ENCODE measurements at places on chromosomes 12 and 14.

DNA sequence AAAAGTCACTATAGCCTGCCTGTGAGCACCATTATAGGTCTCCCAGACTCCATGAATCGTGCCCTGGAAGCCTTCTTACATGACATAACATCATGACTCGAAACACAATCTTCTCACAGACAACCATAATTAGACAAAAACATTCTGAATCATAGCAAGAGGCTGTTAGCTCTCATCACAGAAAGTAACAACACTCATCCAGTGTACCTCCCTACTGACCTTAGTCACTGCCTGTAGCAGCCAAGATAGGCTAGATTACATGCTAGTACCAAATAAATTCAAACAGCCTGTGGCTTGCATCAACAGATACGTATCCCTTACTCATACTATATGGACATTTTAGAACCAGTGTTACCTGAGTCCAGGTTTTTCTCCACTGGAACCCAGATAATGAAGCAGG lies 663.8 kb upstream of the FOXG1 start:
- DNase-seq, result no peak

DNA sequence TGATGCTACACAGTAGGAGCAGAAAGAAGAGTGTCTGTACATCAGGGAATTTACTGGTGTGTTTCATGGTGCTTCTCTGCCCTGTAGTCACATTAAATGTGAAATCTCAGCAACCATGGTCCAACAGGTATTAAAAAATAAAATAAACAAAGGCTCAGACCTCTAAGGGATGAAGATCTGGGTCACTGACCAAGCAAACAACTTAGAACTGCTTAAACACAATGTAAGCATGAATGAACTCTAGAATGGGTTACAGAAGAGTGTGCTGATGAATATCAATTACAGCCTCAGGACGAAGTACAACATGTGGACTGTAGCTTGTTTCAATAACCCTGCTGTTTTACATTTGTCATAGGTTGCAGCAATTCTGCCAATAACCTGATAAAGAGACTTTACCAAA lies 47.4 kb downstream of the SLC35F4 start:
- DNase-seq, result no peak

- DNase-seq, result no peak
Measured at GRCh38 chr12:61250303-61250702, 1009.9 kb upstream of the USP15 start.

GRCh38 chr14:92540472-92541048 lies 27.0 kb downstream of the RIN3 start:
- DNase-seq, result no peak

DNA sequence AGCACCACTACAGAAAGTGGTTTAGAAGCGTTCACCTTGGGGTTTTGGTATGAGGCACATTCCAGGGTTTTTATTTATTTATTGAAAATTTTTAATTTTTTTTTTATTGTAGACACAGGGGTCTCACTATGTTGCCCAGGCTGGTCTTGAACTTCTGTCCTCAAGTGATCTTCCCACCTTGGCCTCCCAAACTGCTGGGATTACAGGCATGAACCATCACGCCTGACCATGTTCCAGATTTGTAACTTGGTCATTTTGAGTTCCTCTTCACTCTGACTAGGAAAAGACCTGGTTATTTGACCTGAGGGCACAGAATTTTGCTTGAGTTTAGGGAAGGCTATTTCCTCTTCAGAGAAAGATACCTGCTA lies 3.1 kb downstream of the MLEC start:
- DNase-seq, result no peak

DNA sequence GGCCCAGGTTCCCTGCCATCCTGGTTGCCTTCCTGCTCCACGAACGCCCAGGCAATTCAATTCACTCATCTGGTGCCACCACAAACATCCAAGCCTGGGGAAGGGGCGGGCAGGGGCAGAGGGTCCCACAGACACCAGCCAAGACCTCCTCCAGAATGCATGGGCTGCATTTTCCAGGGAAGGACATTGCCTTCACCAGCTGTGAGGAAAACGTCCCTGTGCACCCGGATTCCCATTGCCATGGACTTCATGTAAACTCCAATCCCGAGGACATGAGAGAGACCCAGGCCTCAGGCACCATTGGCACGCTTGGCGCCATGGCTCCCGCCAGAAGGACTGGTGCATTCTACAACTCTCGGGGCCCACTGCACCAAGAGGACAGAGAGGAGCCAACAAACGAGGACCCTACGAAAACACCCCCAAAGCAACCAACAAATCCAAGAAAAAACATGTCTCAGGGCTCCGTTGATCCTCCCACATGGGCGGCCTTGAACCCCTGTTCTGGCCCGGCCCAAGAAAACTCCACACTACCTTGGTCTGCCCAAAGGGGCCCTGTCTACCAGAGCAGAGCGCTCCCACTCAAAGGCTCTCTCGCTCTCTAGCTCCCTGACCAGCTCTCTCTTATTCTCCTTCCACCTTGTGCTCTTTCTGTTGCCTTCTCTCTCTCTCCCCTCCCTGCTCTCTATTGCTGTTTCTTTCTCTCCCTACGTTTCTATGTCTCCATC lies 183.9 kb downstream of the ALG10 start:
- no peak for DNase-seq

DNA sequence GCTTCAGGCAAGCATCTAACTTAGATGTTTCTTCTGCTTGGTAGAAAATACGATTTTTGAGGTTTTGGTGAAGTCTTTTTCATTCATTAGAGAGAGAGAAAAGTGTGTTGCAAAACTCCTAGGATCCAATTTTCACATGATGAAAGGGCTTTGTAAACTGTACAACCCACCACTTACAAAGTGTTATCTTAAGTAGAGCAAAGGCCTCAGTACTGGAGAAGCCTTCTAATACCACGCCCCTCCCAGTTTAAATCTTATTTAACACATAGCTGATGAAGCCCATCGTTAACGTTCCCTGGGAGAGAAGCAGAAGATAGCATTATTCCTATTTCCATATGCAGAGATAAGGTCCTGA lies 869 bp downstream of the APOLD1 start:
- DNase-seq, result no peak

- DNase-seq, result no peak
Measured at GRCh38 chr14:55136885-55137786, 8.1 kb downstream of the LGALS3 start.

GRCh38 chr14:58638231-58639197 lies 752 bp downstream of the DACT1 start:
- peak; percentile 65 for DNase-seq

DNA sequence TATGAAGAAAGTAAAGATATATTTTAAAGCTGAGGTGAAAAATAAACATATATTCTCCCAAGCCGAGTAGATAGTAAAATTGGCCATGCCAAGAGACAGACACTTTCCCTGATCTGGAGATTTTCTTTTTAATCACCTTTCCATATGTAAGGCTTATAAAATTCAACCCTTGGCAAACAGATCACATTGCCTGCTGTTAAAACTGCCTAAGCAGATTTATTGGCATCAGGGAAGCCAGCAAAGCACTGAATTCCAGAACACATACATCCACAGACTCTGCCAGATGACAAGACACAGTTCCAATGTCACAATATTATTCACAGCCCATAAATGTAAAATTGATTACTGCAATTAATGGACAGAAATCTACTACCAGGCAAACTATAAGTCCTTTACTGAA lies 78.2 kb upstream of the GARIN2 start:
- DNase-seq, result no peak

DNA sequence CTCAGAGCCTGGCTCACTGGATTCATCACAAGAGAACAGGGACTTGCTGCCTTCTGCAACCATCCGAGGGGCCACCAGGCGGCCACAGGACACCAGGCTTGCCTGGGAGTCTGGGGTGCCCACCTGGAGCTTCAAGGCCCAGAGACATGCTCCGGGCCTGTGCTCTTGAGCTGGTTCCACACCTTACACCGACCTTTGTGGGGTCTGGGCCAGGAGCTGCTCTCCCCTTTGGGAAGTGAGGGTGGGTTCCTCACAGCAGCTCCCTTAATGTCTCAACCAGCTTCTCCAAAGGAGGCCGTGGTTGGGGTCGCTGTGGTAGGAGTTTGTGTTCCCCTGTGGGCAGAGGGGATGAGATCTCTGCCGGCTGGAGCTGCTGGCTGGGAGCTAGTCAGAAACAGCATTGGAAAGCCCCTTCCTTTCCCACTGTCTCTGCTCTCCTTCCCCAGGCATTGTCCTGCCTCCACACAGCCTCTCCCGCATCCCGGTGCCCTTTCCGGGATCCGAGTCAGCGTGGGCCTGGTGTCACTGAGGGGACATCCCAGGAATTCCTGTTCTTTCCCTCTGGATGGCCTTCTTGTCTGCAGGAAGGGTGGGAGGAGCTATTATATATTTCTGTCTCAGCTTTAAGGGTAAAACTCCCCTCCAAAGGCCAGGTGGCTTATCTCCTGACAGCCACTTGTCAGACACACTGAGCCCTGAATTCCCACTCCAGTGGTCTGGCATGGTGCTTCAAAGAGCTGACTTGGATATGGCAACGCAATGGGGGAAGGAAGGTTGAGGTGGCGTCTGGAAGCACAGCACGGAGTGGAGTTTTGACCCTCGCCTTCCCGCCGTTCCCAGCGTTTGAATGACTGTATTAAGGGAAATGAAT lies 5.1 kb upstream of the PAPLN start:
- peak; percentile 61 for DNase-seq

- peak; percentile 31 for DNase-seq
Measured at GRCh38 chr14:21109377-21110138, 8.7 kb downstream of the TMEM253 start.

DNA sequence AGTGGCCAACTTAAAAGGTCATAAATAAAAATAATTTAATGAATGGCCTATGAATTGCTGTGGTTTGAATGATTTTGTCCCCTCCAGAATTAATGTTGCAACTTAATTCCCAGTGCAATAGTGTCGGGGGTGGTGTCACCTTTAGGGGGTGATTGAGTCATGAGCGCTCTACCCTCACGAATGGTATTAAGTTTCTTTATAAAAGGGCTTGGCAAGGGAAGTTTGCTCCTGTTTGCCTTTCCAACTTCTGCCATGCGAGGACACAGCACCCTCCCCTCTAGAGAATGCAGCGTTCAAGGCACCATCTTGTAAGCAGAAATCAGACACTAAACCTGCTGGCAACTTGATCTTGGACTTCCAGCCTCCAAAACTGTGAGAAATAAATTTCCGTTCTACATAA lies 253.3 kb downstream of the ATXN7L3B start:
- DNase-seq, result no peak

DNA sequence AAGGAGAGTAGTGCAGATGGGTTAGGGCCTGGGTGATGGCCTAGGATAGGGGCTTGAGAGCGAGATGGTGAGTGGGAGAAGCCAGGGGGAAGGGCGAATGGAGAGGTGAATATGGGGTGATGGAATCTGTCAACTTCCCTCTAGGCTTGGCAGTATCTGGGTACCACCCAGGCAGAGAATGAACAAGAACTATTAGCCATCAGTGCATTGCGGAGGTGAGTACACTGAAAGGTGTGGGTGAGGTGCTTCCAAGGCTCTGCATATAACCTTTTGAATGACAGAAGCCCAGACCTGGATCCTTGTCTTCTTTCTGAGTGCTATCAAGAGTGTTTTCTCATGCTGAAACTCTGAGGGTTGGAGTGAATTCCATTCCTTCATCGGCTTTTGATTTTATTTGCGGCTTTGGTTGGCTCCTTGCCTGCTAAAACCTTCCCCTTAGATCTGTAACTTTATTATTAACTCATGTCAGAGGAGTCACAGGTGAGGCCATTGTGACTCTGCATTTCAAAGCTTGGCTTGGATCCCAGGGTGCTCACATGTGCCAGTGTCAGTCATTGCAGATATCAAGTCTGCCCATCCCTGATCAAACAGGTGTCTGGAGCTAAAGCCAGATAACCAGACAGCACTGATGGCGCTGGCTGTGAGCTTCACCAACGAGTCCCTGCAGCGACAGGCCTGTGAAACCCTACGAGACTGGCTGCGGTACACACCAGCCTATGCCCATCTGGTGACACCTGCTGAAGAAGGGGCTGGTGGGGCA lies 18.6 kb downstream of the PEX5 start:
- no peak for DNase-seq

Data from GM20000 (cell line).